ENCODE measurements at places on chromosomes 2 and 18.

DNA sequence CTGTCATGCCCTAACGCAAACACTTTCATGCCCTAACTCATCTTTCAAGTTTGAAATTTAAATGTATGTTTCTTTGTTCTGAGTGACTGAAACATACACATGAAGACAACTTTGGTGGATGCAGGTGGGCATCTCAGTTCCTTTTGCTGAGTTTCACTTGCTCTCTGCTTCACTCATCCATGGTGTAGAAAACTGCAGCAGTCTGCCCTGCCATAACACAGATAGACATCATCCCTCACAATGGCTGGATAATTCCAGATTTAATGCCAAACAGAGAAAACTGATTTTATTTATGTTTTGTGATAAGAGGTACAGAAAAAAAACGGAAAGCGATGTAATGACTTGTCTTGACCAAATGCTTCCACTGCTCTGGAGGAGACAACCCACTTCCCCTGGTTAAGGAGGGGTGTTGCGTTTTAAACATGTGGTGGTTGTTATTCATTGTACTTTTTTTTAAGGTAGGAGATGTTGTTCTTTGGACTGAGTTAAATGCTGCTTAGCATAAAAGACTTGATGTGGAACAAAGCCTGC is 70.4 kb downstream of the RHBDD1 start:
- no peak for DNase-seq

GRCh38 chr18:22847867-22848451 is 85.2 kb upstream of the RBBP8 start:
- no peak for DNase-seq

- no peak for DNase-seq
Observed at GRCh38 chr18:40911041-40911440, 1044.0 kb upstream of the PIK3C3 start.

- DNase-seq = no peak
Observed at GRCh38 chr2:227592694-227593387, 5.9 kb upstream of the SCYGR2 start.

DNA sequence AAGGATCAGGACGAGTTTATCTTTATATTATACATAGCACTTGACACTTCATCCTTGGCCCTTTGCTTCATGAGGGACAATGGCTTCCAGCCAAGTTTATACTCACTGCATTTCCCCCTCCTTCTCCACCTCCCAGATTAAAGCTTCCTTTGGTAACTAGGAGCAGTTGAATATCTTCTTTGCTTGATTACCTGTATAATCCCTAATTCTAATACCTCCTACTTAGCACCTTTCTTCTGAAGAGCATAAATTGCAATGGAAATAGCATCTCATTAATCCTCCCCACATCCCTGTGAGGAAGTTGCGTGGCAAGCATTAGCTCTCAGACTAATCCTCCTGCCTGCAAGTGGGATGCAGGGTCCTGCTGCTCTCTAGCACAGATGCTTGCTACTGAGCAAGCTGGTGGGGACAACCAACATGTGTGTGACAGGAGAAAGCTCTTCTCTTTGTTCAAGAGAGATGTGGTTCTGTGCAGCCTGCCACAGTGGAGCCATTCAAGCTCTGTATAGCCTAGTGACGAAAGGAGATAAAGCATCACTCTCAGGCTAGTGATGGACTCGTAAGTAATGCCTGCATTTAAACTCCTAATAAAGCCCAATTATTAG is 19.1 kb downstream of the KLHL14 start:
- DNase-seq = no peak

GRCh38 chr2:230868161-230868946 is 3.6 kb downstream of the ITM2C start:
- DNase-seq = peak; percentile 29

DNA sequence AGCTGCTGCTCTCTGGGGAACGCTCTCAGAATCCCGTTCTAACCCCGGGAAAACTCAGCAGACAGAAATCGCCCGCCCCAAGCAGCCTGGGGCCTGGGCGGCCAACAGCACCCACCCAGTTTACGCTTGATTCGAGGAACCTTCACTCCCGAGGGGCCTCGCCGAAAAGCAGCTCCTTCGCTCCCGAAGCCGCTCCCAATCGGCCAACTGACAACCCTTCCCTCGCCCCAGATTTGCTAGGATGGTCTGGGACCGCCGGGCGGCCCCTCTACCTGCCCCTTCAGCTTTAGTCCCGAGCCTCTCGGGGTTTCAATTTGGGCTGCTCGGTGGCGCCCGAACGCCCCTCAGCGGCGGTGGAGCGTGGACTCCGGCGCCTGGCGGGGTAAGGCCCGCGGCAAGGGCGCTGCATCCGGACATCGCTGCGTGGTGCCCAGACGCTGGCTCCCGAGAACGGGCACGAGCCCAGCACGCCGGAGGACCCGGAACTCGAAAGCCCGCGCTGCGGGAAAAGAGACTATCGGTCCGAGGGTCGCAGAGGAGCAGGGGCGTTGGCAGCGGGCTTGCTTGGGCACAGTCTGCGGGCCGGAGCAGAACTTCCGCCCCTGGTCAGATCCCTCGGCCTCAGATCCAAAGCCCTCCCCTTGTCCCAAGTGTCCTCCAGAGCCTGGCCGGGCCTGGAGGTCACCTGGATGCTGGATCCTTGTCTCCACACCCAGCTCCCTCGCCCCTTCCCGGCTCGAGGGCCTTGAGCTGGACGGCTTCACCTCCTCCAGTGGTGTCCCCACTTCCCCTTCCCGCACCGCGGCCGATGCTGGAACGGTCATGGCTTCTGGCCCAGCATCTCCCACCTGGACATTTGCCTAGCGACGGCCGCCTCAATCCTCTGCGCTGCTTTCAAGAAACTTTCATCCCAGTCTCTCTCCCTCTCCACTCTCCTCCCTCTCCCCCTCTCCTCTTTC is 3.0 kb upstream of the OTX1 start:
- no peak for DNase-seq

Measured in astrocyte of the spinal cord (primary cell).